Activated T-helper 2 cell treated with anti-CD3 and anti-CD28 coated beads, Interferon-gamma antibody, Interleukin-2, Interleukin-4, amounts not matched to agents 10 μg/mL and 5 μg/mL and 100 μg/mL, durations not matched to agents 14 hours and 24 hours and 36 hours (primary cell): ENCODE measurements at places on chromosomes 4 and X. TPM values are rescaled to one million over a fixed set of nuclear protein-coding genes. Genes with fewer than 3 reads are reported as not detected.
A peak's percentile ranks its signal among the peaks of the same experiment; 100 is the strongest.

The PABPC1L2B gene
- not detected in 2 replicates for total RNA-seq

The SORCS2 gene
- 0.02 and 0.05 TPM in 2 replicates for total RNA-seq

The BEND4 gene
- 0.11 and 0.21 TPM in 2 replicates for total RNA-seq

The USP51 gene
- 2.6 and 2.9 TPM in 2 replicates for total RNA-seq

The CT45A6 gene
- not detected in 2 replicates for total RNA-seq

DNA sequence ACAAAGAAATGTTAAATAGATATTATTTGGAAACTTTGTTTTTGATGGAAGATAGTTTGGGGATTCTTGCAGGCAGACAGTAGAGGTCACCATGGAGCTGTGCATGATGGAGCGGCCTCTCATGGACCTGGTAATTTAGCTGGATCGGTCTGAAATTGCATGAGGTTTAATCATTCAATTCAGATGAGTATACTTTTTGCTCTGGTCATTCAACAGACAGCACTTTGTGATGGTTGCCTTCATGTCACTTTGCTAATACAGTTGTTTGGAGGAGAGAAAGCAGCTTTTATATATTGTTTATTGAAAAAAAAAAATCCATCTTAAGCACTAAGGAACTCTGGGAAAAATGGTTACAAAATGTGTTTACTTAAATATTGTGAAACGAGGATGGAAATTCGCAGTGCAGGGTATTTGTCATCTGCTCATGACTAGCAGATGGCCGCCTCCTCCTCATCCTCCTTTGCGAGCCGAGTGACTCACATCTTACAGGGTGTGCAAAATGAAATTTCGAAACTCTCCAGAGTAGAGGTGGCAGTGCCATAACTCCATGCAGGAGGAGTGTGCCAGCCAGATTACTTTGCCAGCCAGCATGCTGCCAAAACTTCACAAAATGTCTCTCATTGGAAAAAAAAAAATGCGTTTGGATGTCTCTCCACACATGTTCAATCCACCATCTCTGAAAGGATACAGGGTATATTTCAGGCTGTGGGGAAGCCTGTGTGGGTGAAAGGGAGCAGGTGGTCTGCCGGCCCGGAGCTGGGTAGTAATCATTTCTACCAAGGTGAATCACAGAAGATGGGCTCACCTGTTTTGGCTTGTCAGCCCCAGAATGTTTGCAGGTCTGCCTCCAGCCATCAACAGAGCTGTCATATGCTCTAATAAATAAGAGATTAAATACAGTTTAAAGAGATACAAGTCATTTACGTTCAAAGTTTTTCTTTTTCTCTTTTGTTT lies 314.9 kb upstream of the DIPK2B start:
- peak; percentile 9 for DNase-seq

DNA sequence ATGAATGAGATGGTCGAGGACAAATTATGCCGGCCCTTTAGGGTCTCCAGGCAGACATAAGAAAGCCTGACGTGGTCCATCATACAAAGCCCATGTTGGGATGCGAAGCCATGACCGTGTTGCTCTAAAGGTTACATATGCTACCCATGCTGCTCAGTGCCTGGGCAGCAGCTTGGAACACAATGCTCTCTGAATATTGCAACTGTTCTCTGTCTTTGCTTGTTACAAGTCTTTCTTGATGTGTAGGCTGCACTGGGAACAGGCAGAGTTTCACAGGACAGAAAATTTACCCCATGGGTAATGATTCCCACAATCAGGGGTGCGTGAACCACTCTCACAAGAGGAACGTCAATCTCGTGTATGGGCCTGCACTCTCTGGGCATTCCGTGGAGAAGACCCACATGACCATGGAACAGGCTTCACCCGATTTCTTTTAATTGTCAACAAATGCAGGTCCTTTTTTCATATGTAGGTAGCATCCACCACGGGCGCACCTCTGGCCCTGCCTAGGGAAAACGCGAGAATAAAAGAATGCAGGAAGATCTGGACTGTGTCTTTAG lies 66.3 kb downstream of the NBDY start:
- no peak for DNase-seq

DNA sequence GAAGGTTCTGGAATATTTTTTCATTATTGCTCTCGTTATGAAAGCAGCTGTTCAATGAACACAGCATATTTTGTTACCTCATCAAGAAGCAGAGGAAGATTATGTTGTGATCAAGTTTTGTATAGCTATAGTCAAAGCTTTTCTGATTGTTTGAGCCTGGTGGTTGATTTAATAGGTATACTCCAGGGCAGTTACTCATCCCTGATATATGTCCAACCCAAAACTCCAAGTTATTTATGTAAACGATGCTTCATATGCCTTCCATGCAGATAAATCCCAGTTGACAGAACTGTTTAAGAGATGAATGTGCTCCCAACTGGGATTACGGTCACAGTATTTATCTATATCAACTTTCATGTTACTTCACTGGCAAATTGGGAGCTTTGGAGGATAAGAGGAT lies 19.1 kb downstream of the NAA11 start:
- DNase-seq = no peak

DNA sequence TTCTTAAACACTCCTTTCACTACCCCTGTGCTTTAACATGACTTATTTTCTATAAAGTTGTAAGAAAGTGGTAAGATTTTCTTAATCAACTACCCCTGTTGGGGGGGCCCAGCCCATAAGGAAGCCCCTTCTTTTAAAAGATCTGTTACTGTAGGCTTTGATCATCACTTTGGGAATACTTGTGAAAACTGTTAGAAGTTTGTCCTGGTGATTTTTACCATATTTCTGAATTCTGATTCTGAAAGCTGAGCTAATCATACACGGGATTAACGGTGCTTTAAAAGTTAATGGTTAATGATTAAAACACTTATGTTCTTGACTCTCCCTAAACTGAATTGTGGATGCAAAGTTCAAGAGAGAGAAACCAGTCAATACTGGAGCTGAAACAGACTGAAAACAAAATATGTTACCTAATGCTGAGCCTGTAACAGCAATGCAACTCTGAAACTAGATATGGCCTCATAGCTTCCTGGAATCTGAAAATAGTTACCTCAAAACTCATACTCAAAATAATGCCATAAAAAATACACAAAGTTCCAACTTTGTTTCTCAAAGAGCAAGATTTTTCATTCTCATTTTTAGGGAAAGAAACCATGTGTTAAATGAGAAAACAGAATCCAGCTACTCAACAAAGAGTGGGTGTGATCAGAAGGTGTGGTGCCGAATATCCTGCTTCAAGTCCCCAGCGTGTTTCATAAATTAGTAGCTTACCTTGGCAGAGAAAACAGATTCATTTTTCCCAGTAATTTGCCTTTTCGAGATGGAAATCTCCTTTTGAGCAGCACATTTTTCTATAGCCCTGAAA lies 31.6 kb downstream of the ADH7 start:
- no peak for DNase-seq

DNA sequence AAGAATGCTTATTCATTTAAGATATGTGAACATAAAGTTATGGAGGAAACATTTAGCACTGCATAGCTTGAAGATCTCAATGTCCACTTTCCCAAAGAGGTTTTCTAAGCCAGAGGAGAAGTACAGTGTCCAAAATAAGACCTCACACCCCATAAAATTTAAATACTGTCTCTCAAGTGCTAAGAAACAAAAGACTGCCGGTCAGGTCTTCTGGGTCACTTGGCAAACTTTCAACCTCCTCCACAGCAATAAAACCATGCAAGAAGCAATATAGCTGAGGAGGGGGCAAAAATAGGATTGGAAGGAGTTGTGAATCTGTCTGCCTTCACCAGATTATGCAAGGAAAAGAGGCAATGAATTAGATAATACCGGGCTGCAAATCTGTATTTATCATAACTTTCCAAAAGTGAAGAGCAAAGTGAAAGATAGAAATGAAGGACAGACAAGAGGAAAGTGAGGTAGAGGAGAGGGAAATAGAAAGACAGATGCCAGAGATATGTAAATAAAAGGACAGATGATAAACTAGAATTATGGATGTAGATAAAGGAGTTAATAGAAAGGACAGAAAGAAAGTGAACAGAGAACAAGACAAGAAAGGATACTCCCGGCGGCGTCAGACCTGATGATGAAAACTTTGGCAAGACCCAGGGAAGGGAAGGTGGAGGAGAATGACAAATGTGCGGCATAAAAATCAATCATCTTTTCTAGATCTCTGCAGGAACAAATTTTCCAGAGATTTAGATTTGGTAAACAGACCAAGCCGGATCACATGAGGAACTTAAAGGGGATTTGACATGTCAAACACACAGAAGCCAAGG lies 152.7 kb upstream of the FAM241A start:
- DNase-seq = no peak

- no peak for DNase-seq
Observed at GRCh38 chrX:72545990-72546389, 26.7 kb downstream of the HDAC8 start.
